Activated CD4-positive, alpha-beta T cell treated with anti-CD3 and anti-CD28 coated beads, Interleukin-10, Interleukin-2, amounts not matched to agents 100 ng/mL and 50 ng/mL, durations not matched to agents 16 hours and 8 hours (primary cell): ENCODE measurements at places on chromosomes 13 and 19.

DNA sequence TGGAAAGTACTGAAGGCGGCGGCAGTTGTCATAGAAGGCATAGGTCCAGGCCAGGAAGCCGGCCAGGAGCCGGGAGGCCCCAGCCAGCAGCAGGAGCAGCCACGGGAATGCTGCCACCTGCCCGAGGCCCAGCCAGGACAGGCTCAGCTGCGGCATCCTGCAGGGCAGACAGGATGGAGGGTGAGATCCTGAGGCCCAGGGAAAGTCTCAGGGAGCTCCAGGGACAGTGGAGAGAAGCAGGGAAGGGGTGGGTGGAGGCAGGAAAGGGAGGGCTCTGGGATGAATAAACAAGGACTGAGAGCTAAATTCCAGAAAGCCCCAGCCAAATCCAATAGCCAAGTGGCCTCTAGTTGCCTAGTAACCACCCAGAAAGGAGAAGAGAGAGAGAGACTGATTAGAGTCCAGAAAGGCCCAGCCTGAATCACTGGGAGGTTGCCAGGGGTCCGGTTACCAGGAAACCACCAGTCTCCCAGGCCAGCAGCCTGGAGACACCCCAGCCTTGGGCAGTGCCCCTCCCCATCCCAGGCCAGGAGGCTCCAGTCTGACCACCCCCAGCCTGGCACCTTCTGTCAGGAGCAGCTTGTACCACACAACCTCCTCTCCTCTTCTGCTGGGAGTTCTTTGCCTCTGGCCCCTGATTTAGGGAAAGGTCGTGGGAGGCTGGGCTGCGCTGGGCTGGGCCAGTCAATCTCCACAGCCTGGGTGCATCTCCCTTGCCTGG is 7.5 kb upstream of the OR10H5 start:
- DNase-seq, result no peak

DNA sequence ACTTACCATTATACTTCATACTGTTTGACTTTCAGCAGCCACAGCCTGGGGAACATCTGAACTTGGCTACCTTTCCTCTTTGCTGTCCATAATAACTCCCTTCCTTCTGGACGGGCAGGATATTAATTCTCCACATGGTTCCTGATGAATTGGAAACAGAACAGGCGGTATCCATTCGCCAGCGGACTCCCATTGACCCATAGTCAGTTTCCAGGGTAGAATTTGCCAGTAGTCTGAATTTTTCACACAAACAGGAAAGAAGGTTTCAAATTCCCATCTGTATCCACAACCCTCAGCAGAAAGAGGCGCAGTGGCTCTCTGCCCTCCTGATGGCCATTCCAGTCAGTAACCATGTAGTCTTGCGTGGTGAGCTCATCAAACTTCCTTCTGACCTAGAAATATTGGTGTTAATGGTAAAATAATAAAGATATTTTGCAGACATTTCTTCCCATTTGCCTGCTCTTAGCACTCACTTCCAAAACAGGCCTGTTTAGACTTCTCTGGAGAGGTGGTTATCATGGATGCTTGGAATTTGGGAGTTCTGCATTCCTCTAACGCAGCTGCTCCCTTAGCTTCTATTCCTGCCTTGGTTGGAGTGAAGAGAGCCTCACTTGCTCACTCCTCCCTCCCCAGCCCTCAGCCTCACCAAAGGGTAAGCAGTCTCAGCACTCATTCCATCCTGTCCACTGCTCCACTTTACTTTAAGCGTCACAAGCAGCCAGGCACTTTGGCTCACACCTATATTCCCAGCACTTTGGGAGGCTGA is 75.0 kb upstream of the OXGR1 start:
- no peak for DNase-seq

DNA sequence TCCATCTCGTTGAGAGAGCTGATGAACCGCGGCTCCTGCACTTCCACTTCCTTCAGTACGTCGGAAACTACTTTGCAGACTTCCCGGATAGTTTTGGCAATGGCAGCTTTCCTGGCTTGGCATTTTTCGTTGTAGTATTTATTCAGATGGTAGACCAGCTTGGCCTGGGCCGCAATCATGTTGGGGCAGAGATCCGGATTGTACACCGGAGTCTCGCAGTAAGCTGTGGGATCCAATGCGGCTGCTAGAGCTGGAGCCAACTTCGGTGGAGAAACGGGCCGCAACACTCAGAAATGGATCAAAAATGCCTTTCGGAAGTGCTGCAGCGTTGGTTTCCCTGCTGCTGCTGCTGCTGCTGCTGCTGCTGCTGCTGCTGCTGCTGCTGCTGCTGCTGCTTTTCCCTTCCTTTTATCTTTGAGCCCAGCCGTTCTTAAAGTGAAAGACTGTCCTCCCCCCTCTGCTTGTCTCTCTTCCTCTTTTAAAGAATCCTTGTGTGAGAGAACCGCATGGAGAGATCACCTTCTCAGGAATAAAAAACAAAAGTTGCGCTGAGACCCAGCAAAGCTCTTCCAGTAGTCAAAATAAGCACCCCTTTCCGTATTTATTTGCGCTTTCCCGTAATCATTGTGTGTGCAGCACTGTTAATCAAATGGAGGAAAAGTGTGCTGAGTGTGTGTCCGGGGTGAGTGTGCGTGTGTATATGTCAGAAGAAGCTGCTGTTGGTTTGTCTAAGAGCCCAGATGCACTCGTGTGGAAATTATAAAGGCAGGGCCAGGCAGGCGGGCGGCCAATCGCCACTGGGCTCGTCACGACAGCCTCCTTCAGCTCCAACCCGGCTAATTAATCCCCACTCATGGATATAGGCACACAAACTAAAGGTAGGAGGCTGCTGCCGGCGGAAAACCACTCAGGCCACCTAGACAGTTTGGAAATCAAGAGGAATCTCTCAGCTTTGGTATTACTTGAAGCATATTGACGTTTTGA is at the start of gene MAB21L1:
MAB21L1 (minus strand) TSS at position 730 of the 984 bp plus-strand sequence; CDS start at position 179, 551 bp downstream.
- no peak for DNase-seq

- peak; percentile 62 for DNase-seq
Measured at GRCh38 chr13:20492641-20493040, 33.0 kb downstream of the CRYL1 start.

DNA sequence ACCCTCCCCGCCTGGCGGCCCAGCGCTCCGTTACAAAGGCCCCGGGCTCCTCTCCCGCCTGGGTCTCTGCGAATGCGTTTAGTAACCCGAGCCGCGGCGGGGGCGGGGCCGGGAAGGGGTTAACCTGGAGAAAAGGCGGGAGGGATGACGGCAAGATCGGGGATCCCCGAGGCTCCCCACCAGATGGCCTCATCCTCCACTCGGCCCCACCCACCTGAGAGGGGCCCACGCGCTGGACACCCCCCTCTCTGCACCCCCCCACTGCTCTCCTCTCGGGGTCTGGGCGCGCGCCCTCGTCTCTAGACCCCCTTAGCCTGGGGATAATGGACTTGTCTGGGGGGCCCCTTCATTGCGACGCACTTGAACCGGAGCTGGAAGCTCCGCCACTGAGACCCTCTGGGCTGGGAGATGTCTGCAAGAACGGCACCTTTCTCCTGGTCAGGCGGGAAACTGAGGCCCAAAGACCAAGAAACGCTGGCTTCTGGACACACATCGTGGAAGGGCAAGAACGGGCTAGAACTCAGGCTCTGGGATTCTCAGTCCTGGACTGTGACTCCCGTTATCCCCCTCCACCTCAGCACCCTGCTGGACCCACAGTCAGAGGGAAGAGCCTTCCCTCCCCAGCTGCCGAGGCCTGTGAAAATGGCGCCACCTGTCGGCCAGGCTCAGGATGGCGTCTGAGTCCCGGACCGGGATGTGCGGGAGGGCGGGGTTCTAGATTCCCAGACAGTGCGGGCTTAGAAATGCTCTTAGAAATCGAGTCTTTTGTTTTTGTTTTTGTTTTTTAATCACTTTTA is 2.9 kb upstream of the LTBP4 start:
- DNase-seq, result peak; percentile 87
